Dermis microvascular lymphatic vessel endothelial cell (primary cell): ENCODE measurements at places on chromosomes 5 and 9.
A peak's percentile ranks its signal among the peaks of the same experiment; 100 is the strongest.

DNA sequence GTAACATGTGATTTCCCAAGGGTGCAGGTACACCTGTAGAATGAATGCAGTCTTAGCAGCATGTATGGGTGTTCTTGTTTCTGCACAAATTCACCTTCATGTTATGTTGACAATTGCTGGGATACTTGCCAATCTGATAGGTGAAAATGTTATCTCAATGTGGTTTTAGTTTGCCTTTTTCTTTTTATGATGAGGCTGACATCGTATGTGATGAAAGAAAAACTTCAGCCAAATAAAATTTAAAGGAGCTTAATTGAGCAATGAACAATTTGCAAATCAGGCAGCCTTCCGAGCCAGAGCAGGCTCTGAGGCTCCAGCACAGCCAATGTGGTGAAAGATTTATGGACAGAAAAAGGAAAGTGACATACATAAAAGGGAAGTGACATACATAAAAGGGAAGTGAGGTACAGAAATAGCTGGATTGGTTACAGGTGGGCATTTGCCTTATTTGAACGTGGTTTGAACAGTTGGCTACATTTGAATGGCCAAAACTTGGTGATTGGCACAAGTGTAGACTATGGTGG is 10.5 kb downstream of the TAL2 start:
- no peak for DNase-seq

DNA sequence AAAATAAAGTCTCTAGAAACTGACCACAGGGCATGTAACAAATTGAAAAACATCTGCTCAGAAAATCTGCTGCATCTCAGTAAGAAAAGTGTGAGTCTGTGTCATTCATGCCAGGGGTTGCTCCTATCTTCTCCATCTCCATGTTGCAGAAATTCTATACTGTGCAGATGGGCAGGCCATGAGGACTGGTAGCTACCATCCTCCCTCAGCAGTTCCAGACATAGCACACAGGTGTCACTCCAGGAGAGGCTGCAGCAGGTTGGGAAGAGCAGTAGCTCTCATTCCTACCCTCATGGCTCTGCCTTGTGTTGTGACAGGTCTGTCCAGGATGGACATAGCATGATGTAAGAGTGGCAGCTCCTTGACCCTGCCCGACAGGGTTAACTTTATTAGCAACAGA is 173.4 kb downstream of the NDUFS4 start:
- no peak for DNase-seq

DNA sequence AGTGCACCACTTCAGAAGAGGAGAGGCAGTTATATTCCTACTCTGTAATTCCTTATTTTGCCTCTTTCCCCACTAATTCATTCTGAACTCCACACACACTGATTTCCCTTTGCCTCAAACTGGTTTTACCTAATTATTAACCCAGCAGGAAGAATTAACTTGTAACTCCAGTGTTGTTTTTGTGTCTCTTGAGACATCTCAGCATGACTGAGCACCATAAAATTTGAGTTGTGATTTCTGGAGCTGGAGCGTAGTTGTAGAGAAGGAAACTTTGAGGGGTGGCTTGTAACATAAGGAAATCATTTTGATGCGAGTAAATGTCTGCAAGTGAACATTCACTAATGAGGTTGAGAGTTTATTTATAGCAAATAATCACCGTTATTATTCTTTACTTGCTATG is 265.2 kb downstream of the TMEM38B start:
- no peak for DNase-seq

GRCh38 chr9:110282018-110282738 is 25.9 kb upstream of the TXN start:
- DNase-seq, result no peak

GRCh38 chr5:72314571-72315172 is 5.4 kb downstream of the MRPS27 start:
- DNase-seq, result peak; percentile 72

DNA sequence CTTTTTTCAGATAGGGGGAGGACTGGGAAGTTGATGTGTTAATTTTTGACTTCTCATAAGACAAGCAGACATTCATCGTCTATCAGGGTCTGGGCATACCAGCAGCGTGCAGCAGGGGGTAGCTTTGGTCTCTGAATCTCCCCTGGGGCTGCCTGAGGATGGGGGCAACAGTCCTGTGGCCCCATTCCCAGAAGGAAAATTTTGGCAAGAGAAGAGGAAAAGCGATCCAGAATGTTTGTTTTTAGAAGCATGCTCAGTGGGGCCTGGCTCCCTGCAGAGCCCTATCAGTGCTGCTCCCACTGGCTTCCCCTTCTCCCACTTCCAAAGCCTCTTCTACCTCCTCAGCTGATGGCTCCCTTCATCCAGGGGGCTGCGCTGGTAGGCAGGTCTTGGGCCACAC is 194.8 kb upstream of the IL12B start:
- no peak for DNase-seq

- peak; percentile 37 for DNase-seq
Measured at GRCh38 chr5:95770830-95771708, 39.9 kb downstream of the RHOBTB3 start.

DNA sequence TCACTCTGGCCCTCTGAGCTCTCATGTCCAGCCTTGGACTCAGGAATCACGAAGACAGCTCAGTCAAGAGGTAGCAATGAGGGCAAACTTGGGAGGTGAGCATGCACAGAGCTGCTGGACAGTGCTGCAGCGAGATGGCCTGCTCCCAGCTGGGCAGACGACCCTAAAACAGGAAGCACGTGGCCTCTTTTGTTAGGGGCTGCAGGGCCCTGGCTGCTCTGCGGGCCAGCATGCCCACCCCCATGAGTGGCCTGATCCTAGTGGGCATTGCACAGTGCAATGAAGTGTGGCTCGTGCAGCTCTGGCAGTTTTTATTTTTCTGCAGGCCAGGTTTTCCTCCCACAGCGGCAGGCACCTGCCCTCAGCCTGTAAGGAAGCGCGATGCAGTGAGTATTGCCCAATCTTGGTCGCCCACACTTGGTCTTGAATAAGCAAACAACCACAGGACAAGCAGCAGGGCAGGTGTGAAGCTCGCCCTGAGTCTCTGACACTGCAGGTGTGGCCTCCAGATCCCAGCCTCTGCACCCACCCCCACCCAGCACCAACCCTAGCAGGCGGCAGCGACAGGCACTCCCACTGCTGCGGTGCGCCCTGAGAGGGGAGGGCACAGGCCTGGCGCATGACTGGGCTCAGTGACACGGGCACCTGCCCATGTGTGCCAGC is 60.8 kb downstream of the SEMA4D start:
- no peak for DNase-seq

DNA sequence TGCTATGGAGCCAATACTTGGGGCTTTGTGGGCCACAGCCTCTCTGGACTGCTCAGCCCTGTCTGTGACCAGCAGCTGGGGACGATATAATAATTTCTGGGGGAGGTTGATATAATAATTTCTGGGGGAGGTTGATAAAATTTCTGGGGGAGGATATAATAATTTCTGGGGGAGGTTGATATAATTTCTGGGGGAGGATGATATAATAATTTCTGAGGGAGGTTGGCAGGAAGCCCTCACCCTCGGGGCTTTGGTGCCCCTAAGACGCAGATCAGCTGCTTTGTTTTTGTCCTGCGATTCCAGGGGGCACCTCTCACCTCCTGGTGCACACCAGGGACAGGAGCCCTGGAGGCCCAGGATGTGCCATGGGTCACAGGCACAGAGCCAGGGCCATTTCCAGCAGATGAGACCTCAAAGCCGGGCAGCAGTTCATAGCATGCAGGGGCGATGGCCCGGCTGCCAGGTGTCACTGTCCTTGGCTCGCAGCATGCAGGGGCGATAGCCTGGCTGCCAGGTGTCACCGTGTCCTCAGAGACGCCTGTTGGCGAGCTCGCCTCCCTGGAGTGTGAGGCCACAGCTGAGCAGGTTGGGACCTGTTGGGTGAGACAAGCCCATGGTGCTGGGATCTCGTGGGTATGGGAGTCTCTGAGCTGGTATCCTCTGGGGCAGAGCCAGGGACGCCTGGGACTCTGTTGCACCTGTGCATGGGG is 3.8 kb upstream of the TOR4A start:
- DNase-seq, result no peak
